Pons (tissue), 1 donor: ENCODE measurements at places on chromosomes 7 and 10.
A peak's percentile ranks its signal among the peaks of the same experiment; 100 is the strongest.

GRCh38 chr10:125160856-125161706, 718 bp upstream of the CTBP2 start:
- DNase-seq, result peak; percentile 70

GRCh38 chr7:141362580-141363435, 188.4 kb upstream of the AGK start:
- DNase-seq, result no peak

DNA sequence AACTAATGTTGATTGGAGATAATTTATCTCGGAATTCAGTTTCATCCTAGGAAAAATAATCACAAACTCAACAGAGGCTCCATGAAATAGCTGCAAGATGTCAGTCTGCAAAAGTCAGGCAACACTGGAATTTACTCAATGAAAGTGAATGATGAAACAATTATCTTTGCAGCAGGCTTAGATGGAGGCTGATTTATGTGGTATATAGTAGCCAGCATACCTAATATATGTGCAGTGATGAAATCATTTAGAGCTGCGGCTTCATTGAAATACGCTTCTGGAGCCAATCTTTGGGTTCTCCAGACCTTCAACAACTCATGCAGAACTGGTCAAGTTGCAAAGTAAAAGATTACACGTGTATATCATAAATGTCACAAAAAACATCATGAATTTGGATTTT, 113.3 kb downstream of the ITGA8 start:
- DNase-seq, result no peak

DNA sequence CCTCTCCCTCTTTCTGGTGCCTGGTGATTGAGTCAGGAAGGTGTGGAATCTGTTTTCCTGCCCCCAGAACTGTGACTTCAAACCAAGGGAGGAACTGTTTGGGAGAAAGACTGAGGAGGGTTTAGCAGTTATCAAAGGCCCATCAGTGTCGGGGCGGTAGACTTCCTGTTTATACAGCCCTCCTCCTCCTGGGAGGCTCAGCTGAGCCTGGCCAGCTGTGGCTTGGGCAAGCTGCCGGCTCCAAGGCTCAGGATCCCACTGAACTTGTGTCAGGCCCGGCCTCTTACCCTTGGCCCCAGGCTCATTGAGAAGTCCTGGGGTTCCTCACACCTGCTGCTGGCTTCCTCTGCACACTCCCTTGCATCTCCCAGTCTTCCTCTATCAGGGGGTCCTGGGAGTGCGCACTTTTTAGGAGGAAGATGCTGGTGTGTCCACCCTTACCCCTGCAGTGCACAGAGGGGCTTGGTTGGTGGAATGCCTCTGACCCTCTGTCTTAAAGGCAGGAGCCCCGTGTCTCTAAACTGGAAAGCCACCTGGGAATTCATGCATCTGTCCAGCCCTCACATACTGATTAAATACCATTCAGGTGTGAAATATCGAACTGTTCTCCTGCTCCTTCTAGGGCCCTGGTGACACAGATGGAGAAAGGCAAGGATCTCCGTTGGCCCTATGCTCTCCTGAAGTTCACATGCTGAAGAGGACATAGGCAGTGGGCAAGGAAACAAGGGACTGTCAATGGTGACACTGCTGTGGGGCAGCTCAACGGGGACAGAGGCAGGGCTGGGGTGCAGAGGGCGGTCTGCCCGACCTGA, 32.4 kb downstream of the CXCL12 start:
- DNase-seq, result peak; percentile 3

- no peak for DNase-seq
Observed at GRCh38 chr10:43678654-43679053, 30.0 kb upstream of the ZNF32 start.

DNA sequence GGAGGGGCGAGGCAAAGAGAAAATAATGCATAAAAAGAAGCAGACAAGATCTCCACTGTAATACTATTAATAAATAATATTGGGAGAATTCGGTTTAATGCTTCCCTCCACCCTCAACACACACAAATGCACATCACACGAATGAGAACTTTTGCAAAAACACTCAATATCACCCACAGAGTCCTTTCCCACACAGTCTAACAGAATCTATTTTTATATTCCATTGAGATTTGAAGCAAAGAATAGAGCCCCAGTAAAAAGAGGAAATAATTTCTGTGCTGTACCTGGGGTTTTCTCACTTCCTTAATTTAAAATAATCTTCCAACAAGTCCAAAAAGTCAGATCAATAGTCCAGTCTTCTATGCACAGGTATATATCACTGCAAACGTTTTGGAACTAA, 17.0 kb downstream of the PIK3AP1 start:
- peak; percentile 45 for DNase-seq

DNA sequence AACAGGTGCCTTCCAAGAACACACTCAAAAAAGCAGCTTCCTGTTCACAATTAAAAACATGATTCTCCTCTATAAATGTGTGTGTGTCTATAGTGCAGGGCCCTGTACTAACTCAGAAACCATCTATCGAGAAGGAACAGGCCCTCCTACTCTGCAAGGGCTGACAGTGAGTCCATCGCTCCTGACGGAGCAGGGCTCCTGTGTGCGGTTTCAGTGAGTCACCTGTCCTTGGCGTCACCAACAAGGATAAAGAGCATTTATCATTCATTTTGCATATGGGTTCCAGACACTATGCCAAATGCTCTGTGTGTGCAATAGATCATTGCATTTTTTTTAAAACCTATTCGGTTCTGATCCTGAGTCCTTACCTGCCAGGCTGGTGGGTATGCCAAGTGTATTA, 63.7 kb downstream of the TACC2 start:
- DNase-seq, result no peak

DNA sequence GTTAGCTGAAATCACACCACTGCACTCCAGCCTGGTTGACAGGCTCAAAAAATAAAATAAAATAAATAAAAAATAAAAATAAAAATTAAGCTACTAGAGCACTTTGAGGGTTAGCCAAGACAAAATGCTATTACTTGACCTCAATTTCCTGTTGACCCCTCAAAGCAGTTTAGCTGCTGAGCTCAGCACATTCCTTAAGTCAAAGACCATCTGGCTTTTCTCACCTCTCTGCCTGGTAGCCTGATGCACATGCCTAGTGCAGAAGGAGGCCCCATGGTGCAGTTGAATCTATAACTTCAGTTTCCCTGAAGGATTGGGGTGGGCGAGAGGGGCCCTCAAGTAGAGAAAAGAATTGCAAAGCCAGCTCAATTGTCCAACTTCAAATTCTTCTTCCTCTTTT, 211.1 kb upstream of the GALNT17 start:
- no peak for DNase-seq

- DNase-seq, result no peak
Observed at GRCh38 chr10:32940321-32941301, 17.4 kb downstream of the ITGB1 start.

DNA sequence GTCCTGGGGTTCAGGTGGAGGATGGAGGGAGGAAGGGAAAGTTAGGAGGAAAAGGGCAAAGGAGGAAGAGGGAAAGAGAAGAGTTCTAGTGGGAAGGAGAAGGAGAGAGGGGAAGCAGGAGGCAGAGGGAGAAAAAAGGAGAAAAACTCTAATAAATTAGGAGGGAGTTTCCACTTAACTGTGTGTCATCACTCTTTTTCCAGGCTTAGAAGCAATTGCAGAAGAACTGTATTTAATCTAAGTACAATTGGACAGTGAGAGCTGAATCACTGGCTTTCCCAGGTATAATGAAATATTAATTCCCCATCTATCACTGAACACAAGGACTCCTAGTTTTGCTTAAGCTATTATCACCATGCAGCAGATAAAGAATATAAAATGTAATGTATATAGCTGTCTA, 76.8 kb downstream of the CREB3L2 start:
- DNase-seq, result no peak

DNA sequence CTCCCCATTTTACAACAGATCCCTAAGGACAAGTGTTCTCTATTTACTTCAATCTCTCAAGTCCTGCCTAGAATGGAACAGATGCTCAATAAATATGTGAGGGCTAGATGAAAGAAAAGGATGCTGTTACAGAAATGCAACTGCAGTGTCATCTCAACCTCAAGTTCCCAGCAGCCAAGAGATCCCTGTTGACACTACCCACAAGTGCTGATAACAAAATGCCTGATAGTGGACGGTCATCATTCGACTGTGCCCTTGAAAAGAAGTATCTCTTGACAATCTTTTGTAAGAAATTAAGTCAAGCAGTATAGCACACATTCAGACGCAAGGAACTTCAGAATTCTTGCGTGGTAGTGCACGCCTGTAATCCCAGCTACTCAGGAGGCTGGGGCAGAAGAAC, 133.2 kb downstream of the PARD3 start:
- DNase-seq, result no peak

DNA sequence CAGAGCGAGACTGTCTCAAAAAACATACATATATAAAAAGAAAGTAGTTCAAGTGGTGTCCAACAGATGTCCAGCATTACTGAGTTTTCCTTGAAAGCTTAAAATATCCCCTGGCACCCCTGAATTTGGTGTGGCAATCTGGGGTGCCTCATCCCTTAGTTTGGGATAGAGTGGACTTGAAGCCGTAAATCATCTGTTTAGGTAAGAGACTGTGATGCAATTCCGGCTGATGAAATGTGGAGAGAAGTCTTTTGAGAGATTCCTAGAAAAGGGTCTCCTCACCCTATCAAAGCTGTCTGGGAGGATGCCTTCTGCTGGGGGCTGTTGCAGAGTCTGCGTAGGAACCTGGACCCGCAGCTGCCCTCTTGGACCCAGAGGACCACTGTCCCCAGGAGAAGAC, 408.0 kb downstream of the RPS24 start:
- no peak for DNase-seq

DNA sequence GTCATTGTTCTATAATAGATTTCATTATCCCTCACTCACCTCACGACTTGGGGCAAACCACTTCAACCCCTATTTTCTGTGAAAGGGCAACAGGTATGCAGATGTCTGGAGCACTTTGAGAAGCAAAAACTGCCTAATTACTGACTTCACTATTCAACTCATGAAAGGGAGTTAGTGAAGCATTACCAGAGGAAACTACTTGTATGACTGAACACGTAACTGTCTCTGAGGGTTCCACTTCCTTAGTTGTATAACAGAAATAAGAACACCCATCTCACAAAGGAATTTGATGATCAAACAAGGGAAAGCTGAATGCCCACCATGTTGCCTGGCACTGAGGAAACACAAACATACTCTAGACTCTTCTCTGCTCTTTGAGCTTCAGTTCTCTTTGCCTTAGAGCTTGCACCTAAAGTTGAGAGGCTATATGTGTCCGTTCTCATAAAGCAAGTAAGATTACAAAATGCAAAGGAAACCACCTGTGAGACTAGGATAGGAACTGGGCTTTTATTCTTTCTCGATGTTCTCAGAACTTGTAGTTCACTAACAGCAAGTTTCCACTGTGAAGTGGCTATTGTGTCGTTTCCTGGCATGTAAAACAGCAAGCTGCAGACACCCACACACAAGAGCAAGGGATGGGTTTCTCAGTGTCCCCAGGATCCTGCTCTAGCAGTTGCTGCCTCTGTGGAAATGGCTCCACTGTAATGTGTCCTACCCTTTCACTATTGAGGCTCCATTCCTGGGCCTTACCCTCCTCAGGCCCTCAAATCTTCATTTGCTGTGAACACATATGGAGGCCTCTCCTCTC, 2.6 kb downstream of the TMEM243 start:
- peak; percentile 54 for DNase-seq

- no peak for DNase-seq
Observed at GRCh38 chr10:112961609-112962008, 11.6 kb downstream of the TCF7L2 start.

GRCh38 chr10:3477683-3478082, 305.1 kb upstream of the PITRM1 start:
- no peak for DNase-seq

GRCh38 chr10:43124094-43124521, 14.1 kb upstream of the CSGALNACT2 start:
- no peak for DNase-seq

DNA sequence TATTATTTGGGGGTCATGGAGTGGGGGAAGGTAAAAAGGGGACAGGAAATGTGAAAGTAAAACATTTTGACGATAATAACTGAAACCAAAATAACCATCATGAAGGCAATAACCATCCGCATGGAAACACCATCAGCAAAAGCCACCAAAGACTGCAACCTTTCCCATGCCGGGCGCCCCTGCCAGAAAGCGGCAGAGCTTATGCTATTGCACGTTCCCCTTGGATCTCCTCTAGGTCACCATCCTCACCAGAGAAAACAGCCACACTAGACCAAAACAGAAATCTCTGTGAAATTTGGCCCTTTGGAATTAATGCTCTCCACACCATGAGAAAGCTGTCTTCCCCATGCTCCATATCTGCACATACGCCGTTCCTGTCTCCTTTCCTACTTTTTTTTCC, 31.1 kb downstream of the DRGX start:
- DNase-seq, result no peak

DNA sequence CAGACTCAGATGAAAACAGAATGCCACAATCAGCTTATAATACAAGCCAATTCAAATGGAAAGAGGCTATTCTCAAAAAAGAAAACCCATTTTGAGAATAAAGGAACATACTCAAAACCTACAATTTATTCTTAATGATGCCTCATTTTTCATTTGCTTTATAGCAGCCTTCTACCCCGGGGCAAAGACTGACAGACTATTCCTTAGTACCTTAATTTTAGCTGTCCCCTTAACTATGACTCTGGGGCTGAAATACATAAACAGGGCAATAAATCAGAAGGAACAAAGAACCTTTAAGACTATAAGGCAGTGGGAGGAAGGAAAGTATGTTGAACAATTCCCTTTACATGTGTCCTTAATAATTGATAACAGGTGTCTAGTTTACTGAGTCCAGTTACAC, 76.8 kb downstream of the TMEM106B start:
- DNase-seq, result no peak

GRCh38 chr7:20778063-20778721, 8.5 kb downstream of the SP8 start:
- DNase-seq, result no peak

GRCh38 chr7:88218836-88219605, 817 bp downstream of the SRI start:
- DNase-seq, result peak; percentile 74

DNA sequence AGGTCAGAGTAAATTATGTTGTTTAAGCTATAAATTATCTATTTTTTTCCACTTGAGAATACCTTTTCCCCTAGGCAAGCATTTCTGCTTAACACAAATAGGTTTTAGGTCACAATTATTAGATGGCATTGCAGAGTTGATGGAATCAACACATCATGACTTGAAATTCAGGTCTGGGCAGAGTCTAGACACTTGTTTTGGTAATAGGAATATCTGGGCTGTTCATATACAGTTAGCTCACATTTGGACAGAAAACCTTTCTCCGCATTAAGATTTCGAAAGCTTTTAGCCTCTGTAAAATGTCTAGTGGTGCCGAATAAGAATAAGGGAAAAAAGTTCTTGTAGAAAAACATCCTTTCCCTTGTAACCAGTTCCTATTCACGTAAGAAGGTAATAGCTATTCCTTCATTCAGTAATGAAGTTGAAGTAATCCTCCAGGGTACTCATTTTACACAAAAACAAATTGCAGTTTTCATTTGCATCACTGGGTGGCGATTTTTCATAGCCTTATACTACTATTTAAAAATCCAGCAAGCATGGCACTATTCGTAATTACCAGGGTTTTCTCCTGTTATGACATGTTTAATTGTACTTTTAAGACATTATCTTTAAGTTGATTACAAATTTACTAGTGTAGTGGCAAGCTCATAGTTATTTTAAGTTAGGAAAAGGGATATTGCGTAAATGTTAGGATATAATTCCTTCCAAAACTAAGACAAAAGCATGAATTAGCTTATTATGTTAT, 37.0 kb downstream of the RPA3 start:
- DNase-seq, result peak; percentile 94

GRCh38 chr10:96509017-96509641, 4.6 kb downstream of the TLL2 start:
- no peak for DNase-seq
